Amniotic epithelial cell (primary cell): ENCODE measurements at places on chromosomes 13 and 19.
A peak's percentile ranks its signal among the peaks of the same experiment; 100 is the strongest.

- peak; percentile 20 for DNase-seq
These were observed 10.3 kb downstream of the IL17D start for GRCh38 chr13:20713751-20714150.

GRCh38 chr13:82962397-82962796 is 919.9 kb downstream of the SLITRK1 start:
- peak; percentile 40 for DNase-seq

DNA sequence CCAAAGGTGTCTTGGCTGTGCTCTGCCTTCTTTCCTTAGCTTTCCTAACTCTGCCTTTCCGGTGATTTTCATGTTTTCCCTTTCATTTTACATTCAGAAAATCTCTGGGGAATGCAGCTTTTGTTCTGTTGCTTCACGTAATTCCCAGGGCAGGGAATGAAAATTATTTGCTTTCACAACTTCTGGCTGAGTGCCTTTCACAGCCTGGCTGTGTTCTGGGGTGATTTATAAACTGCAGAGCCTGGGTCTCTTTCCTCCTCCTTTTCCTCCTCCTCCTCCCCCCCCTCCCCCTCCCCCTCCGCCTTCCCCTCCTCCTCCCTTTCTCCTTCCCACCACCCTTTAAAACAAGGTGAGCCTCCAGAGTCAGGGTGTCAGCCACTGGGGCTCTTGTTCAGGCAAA is 84.3 kb downstream of the RNASEH2B start:
- peak; percentile 69 for DNase-seq

- DNase-seq = no peak
These were observed 1186.6 kb downstream of the DIAPH3 start for GRCh38 chr13:58977085-58977484.

DNA sequence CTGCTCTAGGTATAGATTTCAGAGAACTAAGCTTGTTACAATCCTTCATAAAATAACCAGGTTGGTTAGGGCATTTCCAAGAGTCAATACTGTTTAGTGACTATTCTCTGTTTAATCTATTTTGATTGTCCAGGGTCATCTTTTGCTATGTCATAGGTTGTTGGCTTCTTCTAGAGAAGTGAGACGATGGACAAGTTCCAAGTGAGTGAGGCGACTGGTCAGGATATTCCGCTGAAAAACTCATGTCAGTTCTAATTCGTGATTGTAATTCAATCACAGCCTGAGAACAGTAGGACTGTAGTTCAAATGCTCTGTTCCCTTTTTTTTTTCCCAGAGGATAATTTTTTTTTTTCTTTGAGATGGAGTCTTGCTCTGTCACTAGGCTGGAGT is 15.8 kb upstream of the ALOX5AP start:
- no peak for DNase-seq

DNA sequence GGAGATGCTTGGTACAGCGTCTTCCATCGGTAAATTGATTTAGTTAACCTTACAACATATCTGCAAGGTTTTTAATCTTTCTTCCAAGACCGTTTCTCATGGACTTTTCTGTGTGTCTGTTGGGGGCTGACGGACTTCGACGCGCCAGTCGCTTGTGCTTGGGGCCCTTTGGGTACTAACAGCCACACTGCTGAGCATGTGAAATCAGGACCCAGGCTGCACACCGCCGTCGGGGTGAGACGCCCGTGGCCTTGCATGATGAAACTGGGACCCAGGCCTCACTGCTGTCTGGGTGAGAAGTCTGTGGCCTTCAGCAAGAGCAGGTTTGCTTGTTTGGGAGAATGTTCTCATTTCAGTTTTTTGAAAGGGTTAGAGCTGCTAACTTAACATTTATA is 9.8 kb downstream of the ATP4B start:
- no peak for DNase-seq

DNA sequence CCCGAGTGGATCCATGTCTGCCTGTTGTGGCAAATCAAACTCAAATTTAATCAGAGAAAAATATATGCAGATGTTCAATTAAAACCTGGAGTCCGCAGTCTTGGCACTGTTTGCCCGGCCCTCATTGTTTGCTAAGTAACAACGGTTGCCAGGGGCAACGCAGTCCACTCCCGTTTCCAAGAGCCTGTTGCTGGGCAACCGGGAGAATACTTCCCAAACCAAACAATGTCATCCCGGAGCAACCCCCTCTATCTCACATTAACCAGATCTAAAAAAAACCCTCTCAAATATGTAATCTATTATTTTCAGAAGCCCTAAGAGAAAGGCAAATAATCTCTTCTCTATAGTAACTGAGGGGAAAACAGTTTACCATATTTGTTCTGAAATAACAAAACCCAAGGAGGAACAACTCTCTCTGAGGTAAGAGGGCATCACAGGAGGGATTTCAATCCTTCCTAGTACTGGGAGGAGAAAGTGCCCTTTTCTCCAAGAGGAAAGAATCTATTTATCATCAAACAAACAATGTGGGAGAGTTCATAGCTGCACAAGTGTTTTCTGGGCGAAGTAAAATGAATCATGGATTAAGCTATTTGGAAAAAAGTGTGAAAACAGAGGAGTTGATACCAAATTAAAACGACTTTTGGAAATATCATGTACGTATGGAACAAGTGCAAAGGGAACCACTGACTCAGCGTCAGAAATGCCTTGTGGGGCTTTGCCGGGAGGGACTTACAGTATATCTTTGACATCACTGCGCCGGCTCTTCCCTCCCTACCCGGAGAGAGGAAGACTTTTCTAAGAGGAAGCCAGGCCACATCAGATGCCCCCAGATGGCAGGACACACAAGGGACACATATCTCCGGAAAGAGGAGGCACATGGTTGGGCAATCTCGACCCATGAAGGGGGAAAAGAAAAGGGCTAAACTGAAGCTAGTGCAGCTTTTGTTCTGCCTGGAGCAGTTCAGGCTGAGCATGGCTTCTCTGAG is 43.3 kb downstream of the RFX2 start:
- DNase-seq = peak; percentile 92

GRCh38 chr13:93959796-93960533 is 519.5 kb downstream of the DCT start:
- DNase-seq = no peak

DNA sequence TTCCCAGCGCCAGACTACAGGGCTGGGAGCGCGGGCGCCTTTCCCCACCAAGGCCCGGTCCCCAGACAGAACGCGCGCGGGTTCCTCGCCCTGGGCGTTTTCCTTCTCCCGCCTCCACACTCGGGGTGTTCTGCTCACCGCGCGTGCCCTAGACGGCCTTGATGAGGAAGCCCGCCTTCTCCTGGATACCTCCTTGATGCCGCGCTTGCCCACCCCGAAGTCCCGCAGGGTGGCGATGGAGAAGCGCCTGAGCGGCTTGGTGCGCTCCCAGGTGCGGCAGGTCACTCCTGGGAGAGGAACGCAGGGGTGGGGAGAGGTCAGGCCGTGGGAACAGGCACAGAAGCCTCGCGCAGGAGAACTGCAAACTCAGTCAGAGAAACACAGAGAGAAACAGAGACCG is 34.8 kb downstream of the CYP2B6 start:
- DNase-seq = no peak

- DNase-seq = no peak
These were observed 631.3 kb downstream of the DIAPH3 start for GRCh38 chr13:59532405-59532804.

- peak; percentile 16 for DNase-seq
These were observed 7.5 kb upstream of the ZNF350 start for GRCh38 chr19:51994048-51994644.

DNA sequence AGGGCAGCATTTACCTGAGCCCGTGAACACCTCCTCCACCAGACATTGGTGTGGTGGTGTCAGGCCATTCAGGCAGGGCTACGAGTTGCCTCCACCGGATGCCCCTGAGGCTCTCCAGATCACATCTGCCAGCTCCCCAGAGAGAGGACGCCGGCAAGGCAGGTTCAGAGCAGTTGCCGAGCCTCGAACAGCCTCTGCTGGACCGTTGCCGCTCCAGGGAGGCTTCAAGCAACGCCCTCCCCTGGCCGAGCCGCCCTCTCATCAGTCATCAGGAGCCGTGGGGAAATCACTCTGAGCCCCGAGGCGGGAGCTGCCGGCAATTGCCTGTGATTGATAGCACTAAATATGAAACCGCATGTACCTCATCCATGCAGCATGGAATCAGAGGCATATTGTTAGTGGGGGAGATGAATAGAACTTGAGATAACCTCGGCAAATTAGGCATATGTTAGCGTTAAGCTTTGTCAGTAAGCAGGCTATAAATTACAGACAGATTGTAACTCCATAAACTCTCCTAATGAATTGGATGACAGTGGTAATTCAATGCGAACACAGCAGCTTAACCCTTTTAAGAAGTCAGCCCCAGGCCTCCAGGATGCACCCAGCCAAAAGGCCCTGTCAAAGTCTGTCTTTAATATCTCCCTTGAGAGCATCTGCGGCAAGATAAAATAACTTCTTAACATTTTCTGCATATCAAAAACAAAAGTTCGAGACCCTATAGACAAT is 29.8 kb upstream of the SPACA7 start:
- no peak for DNase-seq

GRCh38 chr13:61415749-61416148 is at the start of gene PCDH20:
Gene PCDH20 (minus strand): TSS chr13:61415849. CDS start chr13:61415158, 691 bp downstream.
- no peak for DNase-seq

DNA sequence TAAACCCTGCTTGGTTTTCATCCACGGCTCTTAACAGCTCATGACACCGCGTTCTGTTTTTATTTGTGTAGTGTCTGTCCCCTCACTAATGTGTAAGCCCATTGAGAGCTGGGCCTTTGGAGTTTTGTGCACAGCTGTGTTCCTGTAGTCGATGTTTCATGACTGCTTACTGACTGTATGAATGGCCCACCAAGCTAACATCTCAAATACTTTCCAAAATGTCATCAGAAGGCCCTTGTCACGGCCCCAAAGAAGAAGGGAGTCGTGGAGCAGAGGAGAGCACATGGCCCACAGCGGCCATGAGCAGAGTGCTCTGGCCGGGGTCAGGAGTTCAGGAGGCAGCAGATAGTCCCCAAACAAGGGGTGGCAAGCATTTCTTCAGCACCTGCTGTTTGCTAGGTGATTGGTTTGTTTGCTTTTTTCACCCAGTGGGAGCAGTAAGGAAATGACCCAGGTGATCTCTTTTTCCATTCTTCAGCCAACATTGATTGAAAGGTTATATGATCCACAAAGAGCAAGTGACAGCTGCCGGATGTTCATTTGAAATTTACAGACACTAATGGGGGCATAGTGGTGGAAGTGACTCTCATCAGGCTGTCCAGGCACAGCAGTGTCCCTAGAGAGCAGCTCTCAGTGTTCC is 315.2 kb downstream of the ATP8A2 start:
- DNase-seq = no peak

DNA sequence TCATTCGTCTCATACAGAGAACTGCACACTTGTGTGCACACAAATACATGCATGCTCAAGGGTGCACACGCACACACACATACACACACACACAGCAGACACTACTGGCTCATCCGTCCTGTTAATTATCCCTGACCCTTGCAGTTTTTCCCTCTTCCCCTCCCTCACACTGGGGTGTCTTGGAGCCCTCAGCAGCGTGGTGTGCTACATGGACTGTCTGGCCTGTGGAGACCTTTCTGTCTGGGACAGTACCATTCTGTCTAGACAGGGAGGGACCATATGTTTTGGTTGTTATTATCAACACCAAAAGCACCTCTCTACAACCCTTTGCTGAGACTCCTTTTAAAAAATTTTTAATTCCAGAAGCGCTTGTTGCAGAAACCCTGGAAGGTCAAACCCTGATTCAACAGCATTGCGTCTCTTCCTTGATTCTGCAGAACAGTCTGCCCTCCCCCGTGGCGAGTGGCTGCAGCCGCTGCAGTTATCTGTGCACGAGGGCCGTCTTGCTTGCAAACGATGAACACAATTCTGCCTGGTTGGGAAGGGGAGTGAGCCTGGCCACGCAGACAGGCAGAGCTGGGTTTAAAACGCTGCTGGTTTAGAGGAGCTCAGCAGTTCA is 374.0 kb downstream of the IRS2 start:
- peak; percentile 72 for DNase-seq
